Activated naive CD4-positive, alpha-beta T cell (primary cell): ENCODE measurements at places on chromosomes 7 and 10.
A peak's percentile ranks its signal among the peaks of the same experiment; 100 is the strongest.

DNA sequence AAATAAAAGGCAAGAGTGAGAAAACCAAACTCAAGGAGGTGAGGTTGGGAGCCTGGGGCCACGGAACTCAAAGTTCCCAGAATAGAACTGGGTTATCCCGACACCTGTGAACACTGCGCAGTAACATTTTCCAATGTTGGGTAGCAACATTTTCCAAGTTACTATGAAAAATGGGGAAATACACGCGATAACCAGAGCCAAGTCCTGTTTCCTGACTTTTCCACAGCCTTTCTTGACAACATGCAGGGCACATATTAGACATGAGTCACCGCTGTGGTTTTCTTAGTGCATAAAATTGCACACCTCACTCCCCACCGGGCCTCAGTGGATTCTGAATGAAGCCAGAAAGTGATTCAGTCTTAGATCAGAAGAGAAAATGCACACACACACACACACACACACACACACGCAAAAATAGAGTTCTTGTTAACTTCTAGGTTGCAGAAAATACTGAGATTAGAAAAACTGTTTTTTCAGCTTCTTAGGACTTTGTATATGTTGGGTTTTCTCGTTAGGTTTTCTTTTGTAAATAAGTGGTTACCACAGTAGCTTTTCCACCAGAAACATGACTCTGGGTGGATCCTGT lies 70.0 kb downstream of the CAMK1D start:
- peak; percentile 7 for DNase-seq

DNA sequence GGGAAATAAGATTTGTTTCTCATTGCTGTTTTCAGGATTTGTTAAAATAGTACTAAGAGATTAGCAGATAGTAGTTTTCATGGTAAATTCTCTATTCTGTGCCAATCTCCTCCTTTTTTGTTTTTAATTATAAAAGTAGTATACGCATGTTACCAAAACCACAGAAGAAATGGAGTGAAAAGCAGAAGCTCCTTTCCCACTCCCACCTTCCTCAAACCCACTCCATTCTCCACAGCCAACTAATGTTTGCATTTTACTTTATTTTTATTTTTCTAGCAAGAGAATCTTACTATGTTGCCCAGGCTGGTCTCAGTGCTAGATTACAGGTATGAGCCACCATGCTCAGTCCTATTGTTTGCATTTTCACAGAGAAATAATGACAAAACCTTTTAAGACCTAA lies 4.5 kb upstream of the LRMDA start:
- no peak for DNase-seq

DNA sequence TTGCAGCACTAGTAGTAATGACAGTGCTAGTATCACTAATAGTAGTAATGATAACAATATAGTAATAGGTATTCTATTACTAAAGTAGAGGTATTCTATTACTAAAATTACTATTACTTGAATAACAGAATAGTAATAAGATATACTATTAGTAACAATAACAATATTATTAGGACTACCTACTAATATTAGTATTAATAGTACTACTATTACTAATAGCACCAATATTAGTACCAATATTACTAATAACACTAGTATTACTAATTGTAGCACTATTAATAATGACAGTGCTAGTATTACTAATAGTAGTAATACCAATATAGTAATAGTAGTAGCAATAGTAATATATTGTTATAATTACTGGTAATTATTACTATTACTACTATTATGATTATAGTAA lies 24.1 kb downstream of the A1CF start:
- no peak for DNase-seq

- DNase-seq: no peak
Observed at GRCh38 chr7:131816391-131817007, 260.1 kb upstream of the PODXL start.

GRCh38 chr7:22364900-22365299 lies 7.9 kb upstream of the RAPGEF5 start:
- DNase-seq: no peak

DNA sequence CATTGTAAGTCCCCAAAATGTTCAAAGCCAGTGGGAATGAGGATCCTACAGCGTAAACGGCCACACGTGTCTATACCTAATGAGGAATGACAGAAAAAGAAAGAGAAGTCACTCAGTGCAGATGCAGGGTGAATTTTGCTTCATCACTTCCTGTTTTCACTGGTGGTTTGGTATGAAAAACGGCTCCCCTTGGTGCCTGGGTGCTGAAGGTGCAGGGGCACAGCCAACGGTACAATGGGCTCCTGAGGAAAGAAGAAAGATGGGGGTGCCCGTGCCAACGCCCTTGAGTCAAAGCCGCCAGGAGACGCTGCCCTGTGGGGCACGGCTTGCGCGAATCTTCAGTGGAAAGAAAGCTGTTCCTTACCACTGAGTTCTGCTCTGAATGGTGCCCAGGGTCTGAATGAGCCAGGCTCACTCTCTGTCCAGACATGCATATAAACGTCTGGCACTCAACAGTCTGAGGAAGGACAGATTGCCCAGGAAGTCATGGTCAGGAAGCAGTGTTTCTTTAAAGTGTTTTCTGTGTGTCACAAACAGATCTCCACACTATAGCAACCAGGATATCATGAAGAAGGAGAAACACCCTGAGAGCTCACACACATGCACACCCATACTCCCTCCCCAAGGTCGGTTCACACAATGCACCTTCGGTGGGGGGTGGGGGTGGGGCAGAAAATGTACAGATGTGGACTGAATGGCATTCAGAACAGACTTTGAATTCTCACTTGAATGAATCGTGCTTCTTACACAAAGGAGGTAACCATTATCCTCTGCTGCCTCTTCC lies 105.8 kb downstream of the ELMO1 start:
- peak; percentile 9 for DNase-seq

DNA sequence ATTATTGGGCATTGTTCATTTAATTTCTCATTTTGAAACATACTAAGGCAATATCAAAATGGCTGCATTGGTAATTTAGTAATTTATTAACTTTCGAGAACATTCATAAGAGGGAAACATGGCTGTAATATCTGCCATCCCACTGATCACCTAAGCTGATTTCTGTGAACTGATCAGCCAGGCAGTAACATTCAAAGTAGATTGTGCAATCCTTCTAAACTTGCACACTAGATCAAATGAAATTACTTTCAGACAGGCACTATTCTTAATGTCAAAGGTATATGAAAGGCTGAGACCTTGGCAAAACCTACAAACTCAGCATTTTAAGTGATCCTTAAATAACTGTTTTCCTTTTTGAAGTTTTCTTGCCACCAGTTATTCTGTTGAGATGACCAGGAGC lies 290.7 kb downstream of the CACNA2D1 start:
- no peak for DNase-seq

DNA sequence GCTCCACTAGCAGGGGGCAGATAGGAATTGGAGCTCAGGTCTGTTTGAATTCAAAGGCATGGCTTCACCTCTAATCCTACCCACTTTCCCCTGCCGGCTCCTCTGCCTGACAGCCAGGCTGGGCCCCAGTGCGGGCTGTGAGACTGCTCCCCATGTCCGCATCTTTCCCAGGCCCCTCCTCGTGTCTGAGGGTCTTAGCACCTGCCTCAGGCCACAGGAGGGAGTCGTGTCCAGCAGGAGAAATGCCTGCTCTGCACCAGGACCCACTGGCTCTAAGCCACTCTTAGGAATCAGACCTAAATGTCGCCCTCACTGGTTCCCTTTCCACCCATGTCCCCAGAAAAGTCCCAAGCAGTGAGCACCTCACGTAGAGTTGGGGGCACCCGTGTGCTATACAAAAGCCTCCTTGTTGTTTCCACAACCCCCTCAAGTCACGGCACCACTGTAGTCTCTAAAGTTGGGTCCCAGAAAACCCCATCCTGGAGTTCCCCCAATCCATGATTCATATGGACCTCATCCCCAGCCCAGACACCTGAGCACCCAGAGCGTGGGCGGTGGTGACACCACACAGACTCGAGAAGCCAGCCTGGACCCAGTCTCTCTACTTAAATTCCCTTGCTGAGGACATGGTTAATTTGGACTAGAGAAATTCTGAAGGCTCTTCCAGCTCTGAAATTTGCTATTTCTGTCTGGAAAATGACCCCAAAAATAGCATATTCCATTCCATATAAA lies 466.4 kb upstream of the ZMIZ1 start:
- DNase-seq: no peak
